Activated CD4-positive, alpha-beta T cell treated with anti-CD3 and anti-CD28 coated beads, Interleukin-2, amount 50 U/mL, for 1 hour (primary cell): ENCODE measurements at places on chromosomes 2 and 18.

- DNase-seq = no peak
These were observed 176.3 kb downstream of the INHBB start for GRCh38 chr2:120522151-120522751.

DNA sequence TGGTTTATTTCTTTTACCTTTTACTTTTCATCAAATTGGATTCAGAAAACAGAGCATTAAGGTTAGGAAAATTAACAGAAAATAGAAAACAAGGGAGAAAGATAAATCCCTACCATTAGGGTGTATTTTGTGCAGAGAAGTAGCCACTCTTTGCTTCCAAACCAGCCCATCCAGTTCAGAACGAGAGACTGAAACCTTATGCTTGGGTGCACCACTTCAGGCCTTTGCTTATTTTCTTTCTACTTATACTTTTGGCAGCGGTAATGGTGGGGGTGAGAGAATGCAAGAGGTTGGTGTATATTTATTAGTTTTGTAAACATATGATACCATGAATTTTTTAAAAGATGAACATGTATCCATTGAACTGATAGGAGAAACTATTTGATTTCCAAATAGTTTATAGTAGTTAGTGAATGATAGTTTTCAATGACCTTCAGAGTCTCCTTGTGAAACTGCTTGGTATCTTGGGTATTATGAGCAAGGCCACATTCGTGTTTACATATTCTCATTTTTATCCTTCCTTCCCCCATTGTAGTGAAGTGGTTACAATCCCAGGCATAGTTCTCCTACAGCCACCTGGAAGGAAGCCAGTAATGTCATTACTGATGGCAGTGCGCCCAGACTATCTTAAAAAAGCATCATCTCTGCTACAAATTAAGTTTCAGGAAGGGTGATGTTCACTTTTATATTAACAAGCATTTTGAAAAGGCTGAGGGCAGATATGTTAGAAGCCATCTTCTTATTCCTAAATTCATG, 60.8 kb downstream of the MFSD6 start:
- DNase-seq = no peak

- peak; percentile 38 for DNase-seq
These were observed at the start of gene ERFE for GRCh38 chr2:238158509-238159070. Gene ERFE, plus strand, starts transcription at chr2:238158970. Its CDS starts 38 bp downstream, at chr2:238159008.

DNA sequence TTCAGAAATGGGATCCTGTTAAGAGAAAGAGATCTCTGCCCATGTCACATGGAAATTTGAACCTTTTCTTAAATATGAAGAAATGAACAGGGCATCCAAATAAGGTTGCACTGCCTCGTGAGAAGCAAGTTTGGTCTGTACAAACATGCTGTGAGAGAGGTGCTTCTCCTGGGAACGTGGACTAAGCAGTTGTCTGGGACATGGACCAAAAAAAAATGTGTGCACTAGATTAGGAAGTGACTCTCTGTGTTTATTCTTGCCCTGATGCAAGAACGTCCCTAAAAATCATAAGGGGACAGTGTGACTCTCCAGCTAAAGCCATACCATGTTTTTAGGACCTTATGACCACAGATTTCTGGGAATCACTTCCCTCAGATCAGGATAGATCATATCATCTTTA, 23.7 kb upstream of the GCG start:
- DNase-seq = no peak

- no peak for DNase-seq
These were observed 15.8 kb downstream of the CROCC2 start for GRCh38 chr2:240921995-240922244.

- no peak for DNase-seq
These were observed 294.9 kb downstream of the SOX11 start for GRCh38 chr2:5986801-5987787.

DNA sequence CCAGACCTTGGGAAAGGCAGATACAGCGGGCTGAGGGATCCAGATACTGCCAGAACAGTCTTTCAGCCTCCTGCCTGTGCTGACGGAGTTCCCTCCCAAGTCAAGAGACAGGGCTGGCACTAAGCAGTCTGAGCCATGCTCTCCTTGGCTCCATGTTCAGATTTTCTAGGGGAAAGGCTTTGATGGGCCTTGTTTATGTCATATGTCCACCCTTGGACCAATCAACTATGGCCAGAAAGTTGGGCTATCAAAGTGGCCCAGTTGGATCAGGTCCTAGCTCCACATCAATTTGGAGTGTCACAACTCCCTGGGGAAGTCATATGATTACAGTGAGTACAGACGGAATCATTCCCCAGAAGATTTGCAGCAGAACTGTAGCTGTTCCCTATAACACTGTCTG, 152.0 kb downstream of the GREB1L start:
- DNase-seq = no peak

GRCh38 chr2:121897335-121897970, 142.0 kb downstream of the TSN start:
- no peak for DNase-seq

GRCh38 chr2:67451086-67451832, 54.1 kb downstream of the ETAA1 start:
- DNase-seq = no peak

GRCh38 chr2:119749477-119750012, 10.2 kb upstream of the PTPN4 start:
- no peak for DNase-seq

DNA sequence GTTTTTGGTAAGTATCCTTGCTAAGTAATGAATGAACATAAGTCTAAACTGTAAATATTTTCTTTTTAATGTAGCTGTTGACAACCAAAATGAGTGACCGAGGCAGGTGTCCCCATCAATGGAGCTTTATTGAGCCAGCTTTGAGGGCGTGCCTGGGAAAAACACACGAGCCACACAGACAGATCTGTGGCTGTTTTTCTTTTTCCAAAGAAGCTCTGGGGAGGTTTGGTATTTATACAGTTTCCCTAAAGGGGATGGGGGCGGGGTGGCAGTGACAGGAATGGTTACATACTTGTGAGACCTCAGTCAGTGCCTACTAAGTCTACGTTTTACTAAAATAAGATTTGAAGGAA, 11.2 kb downstream of the DBI start:
- no peak for DNase-seq

- no peak for DNase-seq
These were observed 353.6 kb upstream of the FANCL start for GRCh38 chr2:58594762-58595161.

DNA sequence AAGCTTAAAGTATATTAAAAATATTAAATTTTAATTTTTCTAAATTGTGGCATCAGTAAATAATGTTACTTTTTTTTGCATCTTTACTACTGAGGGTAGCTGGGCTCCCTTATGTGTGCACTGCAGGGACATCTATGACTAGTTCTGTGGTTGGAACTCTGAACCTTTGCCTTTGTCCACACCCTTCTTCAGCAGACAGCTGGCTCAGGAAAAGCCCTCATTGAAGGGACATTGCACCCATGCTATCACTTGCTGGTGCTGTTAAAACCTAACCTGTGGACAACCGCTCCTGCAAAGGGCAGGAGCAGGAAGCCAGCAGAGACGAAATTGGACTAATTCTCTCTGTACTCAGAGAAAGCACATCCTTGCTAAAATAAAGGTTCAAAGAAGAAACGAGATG, 30.1 kb downstream of the MOCOS start:
- no peak for DNase-seq

- no peak for DNase-seq
These were observed 22.5 kb downstream of the THOC1 start for GRCh38 chr18:245282-245847.

DNA sequence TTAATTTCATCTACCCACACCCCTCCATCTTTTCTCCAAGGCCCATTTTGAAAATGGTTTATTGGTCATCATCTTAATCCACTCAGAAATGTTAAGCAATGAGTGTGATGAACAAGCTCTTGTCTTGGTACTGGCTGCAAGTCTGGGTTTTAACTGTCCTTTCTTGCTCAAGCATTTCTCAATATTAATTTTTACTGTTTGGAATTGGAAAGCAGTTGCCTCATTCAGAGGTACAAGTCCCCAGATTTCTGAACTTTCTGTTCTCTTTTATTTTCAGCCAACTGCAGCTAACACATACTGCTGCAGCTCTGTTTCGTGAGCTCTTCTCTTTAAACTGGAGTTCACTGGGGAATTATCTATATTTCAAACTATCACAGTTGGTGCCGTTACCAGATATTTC, 99.4 kb upstream of the TEX51 start:
- DNase-seq = no peak

GRCh38 chr2:234165421-234165820, 114.9 kb downstream of the SPP2 start:
- no peak for DNase-seq

GRCh38 chr2:70975237-70975636, 3.2 kb upstream of the ANKRD53 start:
- no peak for DNase-seq

GRCh38 chr2:49108436-49108835, 45.9 kb downstream of the FSHR start:
- DNase-seq = no peak

DNA sequence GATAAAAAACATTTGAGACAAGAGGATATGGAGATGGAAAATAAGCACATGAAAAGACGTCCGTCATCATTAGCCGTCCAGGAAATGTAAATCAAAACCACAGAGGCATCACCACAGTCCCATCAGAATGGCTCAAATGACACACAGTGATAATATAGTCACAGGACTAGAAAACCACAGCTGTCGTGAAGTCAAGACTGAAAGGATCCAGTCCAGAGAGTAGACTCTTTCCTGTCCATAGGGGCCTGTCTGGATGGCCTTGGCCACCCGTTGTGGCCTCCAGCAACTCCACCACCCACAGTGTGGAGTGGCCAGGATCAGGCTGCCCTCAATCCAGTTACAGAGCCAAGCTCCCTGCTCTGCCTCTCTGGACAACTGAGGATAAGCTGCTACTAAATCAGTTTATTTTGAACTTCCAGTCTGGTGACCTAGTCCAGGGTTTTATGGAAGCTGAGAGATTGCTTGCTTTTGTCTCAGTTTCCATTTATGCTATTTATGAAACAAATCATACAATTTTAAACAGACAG, 60.4 kb downstream of the RHOB start:
- DNase-seq = no peak

GRCh38 chr2:68200157-68200787, 42.6 kb downstream of the PNO1 start:
- DNase-seq = no peak

DNA sequence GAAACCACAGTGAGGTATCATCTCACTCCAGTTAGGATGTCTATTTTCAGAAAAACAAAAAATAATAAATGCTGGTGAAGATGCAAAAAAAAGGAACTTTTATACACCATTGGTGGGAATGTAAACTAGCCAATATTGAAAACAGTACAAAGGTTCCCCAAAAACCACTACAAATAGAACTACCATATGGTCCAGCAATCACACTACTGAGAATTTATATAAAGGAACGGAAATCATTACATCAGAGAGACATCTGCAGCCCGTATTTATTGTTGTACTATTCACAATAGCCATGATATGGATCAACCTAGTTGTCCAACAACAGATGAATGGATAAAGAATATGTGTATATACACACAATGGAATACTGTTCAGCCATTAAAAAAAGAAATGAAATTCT, 52.0 kb downstream of the ORC4 start:
- no peak for DNase-seq

GRCh38 chr2:119645173-119645855, 33.7 kb upstream of the TMEM177 start:
- no peak for DNase-seq

- DNase-seq = no peak
These were observed 263.1 kb downstream of the ARHGAP15 start for GRCh38 chr2:143392358-143392757.

DNA sequence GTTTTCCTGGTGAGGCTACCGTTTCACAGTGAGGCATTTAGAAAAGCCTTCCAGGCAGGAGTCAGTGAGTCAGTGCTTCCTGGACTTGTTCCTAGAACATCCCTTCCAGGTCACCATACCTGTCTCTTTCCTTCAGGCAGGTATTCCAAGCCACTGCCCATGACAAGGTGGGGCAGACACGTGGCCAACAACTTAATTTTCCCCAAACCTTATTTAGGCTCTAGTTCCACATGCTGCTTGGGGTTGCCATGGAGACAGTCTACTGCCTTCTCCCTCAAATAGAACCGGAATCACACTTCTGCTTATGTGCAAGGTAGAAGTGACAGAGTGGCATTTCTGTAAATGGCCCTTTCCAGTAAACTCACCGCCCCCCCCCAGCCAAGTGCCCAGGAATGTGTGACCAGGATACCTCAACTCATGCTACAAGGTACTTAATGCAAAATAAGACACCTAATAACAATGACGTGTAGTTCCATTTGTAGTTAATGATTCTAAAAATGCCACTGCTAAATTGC, 258.3 kb downstream of the PRKCE start:
- DNase-seq = no peak

DNA sequence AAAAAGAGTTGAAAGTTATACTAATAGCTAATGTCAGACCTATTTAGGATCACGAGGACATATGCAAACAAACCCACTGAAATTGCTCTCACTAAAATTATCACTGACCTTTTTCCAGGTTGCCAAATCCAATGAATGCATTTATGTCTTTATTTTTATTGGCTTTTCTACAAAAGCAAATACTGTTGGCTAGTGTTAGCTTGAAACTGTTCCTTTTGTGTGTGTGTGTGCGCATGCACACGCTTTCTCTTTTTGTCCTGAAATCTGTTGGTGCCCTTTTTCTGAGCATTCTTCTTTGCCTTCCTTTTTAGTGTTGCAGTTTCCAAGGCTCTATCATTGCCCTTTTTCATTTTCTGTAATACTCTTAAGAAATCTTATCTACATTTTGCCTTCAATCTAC, 1269.2 kb downstream of the LRP1B start:
- no peak for DNase-seq

DNA sequence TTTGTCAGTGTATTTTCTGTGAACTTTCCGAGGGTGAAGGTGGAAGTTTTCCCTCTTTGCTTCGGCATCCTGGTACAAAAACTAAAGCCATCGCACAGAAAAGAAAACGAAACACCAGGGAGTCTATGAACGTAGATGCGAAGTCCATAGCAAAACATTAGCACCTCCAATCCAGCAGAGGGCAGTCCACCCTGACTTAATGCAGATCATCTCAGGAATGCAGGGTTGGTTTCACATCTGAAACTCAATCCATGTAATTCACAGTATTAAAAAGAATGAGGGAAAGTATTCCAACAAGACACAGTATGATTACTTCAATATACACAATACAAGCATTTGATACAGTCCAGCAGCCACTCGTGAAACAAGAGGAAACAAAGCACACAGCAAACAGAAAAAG, 70.8 kb downstream of the RTP5 start:
- no peak for DNase-seq

GRCh38 chr2:46775722-46776121, 139.9 kb downstream of the MCFD2 start:
- no peak for DNase-seq

GRCh38 chr2:21270708-21271122, 146.9 kb downstream of the TDRD15 start:
- no peak for DNase-seq

DNA sequence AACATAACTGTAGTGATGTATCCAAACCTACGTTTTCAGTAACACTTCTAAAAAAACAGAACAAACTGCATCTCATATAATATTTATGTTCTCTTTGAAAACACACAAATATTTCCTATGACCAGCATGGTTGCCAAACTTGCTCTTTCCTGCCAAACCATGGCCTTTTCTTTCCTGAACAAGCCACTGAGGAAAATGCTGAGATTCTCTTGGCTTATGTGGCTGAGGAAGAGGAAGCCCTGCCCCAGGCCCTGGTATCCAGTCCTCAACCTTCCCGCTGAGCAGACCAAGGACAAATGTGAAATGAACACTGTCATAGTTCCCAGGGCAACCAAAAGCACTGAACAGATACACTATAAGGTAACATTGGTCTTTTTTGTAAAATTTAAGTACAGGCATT, 35.9 kb upstream of the NARS1 start:
- no peak for DNase-seq

GRCh38 chr2:33033606-33034081, 86.9 kb downstream of the LTBP1 start:
- no peak for DNase-seq
